Pancreas (tissue), 10 donors: ENCODE measurements at places on chromosomes 3 and 15. TPM values are rescaled to one million over a fixed set of nuclear protein-coding genes. Genes with fewer than 3 reads are reported as not detected.

- H3K27me3 ChIP-seq = no peaks in the 10 kb centered on the region
- no peak overlapping the region for H3K27ac ChIP-seq
- H3K4me3 ChIP-seq = no peak overlapping the region
- no peaks in the 10 kb centered on the region for H3K4me1 ChIP-seq
These were observed 67.9 kb downstream of the APBA2 start for GRCh38 chr15:28953573-28954195.

The GOLGA6B gene
- total RNA-seq = not detected

DNA sequence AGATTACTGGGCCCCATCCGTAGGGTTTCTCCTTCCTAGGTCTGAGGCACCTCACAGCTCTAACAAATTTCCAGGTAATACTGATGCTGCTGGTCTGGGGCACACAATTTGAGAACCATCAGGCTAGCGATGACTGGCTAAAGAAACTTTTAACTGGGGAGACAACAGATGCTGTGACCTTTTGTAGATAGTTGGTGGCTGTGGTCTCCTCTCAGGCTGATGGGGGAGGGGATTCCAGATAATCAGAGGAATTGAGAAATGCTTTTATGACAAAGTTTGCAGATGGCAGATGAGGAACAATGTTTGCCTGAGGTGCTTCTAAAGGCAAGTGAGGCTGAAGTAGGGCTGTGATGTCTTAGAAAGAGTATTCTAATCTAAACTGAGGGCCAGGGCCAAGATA lies 13.8 kb upstream of the CCR9 start:
- no peak for DNase-seq
- no peaks in the 10 kb centered on the region for H3K4me1 ChIP-seq
- no peak overlapping the region for H3K4me3 ChIP-seq
- H3K27ac ChIP-seq = no peak overlapping the region
- H3K36me3 ChIP-seq = no peaks in the 10 kb centered on the region
- H3K27me3 ChIP-seq = no peaks in the 10 kb centered on the region

DNA sequence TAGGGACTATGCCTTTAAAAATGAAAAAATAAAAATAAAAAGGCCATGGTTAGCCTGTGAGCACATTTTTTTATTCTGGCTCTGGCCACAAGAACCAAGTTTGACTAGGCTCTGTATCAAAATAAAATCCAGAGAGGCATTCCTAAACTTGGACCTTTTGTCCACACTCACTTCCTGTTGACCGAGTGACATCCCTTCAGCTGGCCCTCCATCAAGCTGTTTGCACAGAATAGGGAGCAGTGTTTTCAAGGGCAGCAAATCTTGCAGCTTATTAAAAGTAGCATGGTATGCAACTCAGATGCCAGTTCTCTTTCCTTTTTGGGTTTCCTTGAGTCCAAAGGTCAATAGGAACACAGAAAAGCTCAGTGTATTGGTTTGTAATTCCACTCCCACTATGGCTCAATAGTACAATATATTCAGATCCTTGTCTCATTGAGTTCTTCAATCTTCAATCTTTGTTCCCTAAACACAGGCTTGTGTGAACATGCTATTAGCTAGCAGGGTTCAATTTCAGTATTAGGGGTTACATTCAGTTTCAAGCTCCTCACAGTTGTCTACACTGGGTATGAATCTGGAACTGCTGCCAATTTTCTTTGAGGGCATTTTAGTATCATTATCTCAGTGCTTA lies 244.5 kb downstream of the RBMS3 start:
- no peak overlapping the region for H3K4me3 ChIP-seq
- no peaks in the 10 kb centered on the region for H3K36me3 ChIP-seq
- no peak overlapping the region for H3K27ac ChIP-seq
- DNase-seq = peak; percentile 40
- peaks cover 4% of the 10 kb centered on the region for H3K4me1 ChIP-seq

The CCR9 gene
- total RNA-seq = not detected

DNA sequence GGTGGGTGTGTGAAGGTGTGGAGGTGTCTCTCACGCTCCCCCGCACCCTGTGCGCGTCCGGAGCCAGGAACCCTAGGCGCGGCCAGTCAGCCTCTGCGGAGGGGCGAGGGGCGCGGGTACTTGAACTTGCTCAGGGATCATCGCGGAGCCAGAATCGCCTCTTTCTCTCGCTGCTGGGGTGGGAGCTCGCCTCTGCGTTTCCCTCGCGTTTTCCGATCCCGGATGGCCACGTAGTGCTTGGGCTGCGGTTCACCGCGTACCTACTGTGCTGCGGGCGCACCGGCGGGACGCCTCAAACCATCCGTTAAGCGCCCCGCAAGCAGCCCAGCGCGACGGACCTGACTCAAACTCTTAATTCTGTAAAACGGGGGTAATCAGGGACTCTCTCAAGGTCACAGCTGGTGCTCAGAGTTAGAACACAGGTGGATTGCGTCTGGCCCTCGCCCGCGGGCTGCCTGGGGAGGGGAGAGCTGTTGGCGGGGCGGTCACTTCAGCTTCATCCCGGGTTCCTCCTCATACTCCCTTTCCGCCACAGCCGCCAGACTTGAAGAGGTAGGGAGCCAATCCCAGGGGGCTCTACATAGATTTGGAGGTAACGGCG lies 686 bp downstream of the MYRIP start:
- peak; percentile 70 for DNase-seq
- H3K36me3 ChIP-seq = no peaks in the 10 kb centered on the region
- H3K27ac ChIP-seq = peak overlapping the region; percentile 32
- peaks cover 4% of the 10 kb centered on the region for H3K4me1 ChIP-seq
- peak overlapping the region; percentile 26 for H3K4me3 ChIP-seq

The HTR3D gene
- total RNA-seq = not detected

- H3K4me3 ChIP-seq = no peak overlapping the region
- no peak overlapping the region for H3K27ac ChIP-seq
- H3K36me3 ChIP-seq = no peaks in the 10 kb centered on the region
- peaks cover 8% of the 10 kb centered on the region for H3K4me1 ChIP-seq
These were observed 10.1 kb upstream of the LMCD1 start for GRCh38 chr3:8491271-8492144.

The PLAAT1 gene
- total RNA-seq = 0.66 TPM

DNA sequence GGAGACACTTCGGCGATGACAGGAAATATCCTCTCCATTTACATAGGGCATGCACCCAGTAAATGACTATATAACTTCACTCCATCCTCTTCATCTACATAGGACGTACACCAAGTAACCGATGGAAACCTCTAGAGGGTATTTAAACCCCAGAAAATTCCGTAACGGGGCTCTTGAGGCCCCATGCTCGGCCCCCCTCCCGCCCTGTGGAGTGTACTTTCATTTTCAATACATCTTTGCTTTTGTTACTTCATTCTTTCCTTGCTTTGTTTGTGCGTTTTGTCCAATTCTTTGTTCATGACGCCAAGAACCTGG lies 7.5 kb upstream of the FAM107A start:
- H3K4me3 ChIP-seq = peak overlapping the region; percentile 43
- H3K27me3 ChIP-seq = no peaks in the 10 kb centered on the region
- peaks cover 4% of the 10 kb centered on the region for H3K4me1 ChIP-seq
- H3K27ac ChIP-seq = peak overlapping the region; percentile 49

GRCh38 chr3:44865272-44866035 lies 3.7 kb downstream of the TMEM42 start:
- H3K27me3 ChIP-seq = no peaks in the 10 kb centered on the region
- H3K4me3 ChIP-seq = no peak overlapping the region
- H3K4me1 ChIP-seq = peaks cover 4% of the 10 kb centered on the region
- no peak for DNase-seq

The PRR20G gene
- not detected for total RNA-seq

- H3K36me3 ChIP-seq = no peaks in the 10 kb centered on the region
- peaks cover 7% of the 10 kb centered on the region for H3K4me1 ChIP-seq
- peak; percentile 54 for DNase-seq
- H3K27ac ChIP-seq = peak overlapping the region; percentile 73
- no peak overlapping the region for H3K4me3 ChIP-seq
These were observed 37.3 kb upstream of the CDV3 start for GRCh38 chr3:133535971-133536881.

The TRPM1 gene
- total RNA-seq = not detected

DNA sequence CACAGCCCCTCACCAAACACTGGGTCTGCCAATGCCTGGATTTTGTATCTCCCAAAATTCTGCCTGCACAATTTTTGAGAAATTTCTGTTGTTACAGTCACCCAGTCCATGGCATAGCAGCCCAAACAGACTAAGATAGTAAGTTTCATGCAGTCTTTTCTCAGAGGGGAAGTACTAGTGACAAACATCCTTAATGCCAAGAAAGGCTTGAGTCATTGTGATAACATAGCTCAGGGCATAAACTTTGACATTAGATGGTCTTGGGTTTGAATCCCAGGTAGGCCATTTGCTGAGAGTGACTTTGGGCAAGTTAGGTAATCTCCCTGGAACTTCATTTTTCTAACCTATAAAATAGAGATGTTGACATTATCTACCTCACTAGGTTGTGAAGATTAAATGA lies 36.1 kb upstream of the PFN2 start:
- H3K4me1 ChIP-seq = no peaks in the 10 kb centered on the region
- no peaks in the 10 kb centered on the region for H3K36me3 ChIP-seq
- no peak overlapping the region for H3K4me3 ChIP-seq
- H3K27ac ChIP-seq = no peak overlapping the region

The SLC7A14 gene
- 0.25 TPM for total RNA-seq

The WNT5A gene
- total RNA-seq = 5.9 TPM

The TAGLN3 gene
- 3.1 TPM for total RNA-seq

GRCh38 chr3:140706360-140706759 lies 28.5 kb downstream of the TRIM42 start:
- no peak overlapping the region for H3K4me3 ChIP-seq
- H3K27ac ChIP-seq = no peak overlapping the region
- no peaks in the 10 kb centered on the region for H3K36me3 ChIP-seq
- H3K27me3 ChIP-seq = no peaks in the 10 kb centered on the region
- no peak for DNase-seq
- H3K4me1 ChIP-seq = peaks cover 15% of the 10 kb centered on the region

GRCh38 chr3:194488055-194488742 lies 1.4 kb upstream of the ATP13A3 start:
- no peak overlapping the region for H3K27ac ChIP-seq
- no peaks in the 10 kb centered on the region for H3K36me3 ChIP-seq
- no peak for DNase-seq
- H3K4me1 ChIP-seq = no peaks in the 10 kb centered on the region
- no peak overlapping the region for H3K4me3 ChIP-seq

The TGM4 gene
- total RNA-seq = not detected

DNA sequence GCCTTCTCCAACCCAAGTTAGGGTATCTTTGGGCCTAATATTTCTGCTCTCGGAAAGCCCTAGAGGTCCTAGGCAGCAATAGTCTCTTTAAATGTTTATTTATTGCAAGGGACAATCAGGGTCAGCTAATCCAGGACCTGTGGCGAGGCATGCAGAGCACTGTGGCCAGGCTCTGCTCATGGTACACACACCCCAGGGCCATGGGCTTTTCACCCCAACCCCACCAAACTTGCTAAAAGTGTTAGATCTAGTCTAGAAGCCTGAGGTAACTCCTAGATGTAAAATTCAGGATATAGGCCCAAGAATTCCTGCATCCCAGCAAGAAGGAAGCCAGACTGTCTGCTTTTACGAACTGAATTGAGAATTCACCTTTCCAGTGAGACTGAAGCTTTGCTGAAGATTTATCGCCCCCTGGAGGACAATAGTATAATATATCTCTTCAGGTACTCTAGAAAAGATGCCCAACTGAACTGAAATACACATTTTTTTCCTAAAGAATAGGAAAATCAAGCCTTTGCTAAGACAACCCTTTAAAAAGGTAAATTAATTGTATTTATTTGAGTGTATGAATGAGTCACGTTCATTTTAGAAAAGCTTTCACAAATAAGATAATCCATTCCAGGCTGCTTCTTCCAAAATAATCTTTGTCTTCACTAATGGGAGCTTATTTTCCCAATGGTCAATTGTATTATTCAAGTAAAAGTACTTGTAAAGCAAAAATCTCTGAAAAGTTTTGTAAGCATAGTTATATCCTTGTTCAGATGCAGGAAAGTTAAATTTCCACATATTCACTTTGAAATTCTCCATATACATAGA lies 89.8 kb downstream of the LRRC3B start:
- no peaks in the 10 kb centered on the region for H3K27me3 ChIP-seq
- DNase-seq = peak; percentile 8
- no peak overlapping the region for H3K27ac ChIP-seq
- H3K4me1 ChIP-seq = no peaks in the 10 kb centered on the region
- no peaks in the 10 kb centered on the region for H3K36me3 ChIP-seq

DNA sequence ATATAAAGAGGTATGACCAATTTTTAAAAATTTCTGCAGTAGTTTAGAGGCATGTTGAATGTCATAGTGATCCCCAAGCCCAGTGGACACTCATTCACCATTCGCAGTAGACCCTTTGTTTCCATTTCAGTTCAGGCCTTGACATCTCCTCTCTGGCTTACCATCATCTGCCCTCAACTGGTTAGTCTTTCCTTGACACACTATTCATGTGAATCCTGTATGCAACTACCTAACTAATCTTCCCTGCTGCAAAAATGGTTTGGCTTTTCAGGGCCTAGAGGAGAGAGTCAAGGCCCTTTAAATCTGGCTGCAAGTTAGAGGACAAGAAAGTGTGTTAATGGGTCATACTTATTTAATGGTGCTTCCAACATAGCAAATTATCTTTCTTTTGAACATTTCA lies 10.9 kb downstream of the APH1B start:
- no peaks in the 10 kb centered on the region for H3K4me1 ChIP-seq
- H3K27me3 ChIP-seq = no peaks in the 10 kb centered on the region
- H3K4me3 ChIP-seq = no peak overlapping the region
- H3K36me3 ChIP-seq = no peaks in the 10 kb centered on the region
- no peak for DNase-seq

- no peak overlapping the region for H3K4me3 ChIP-seq
- peaks cover 24% of the 10 kb centered on the region for H3K4me1 ChIP-seq
- peak overlapping the region; percentile 78 for H3K27ac ChIP-seq
- DNase-seq = no peak
These were observed 57.4 kb downstream of the ZBTB38 start for GRCh38 chr3:141425523-141426233.
